ENCODE measurements at places on chromosomes 4 and X.

- no peak for DNase-seq
These were observed 197.4 kb upstream of the ATP6AP2 start for GRCh38 chrX:40383360-40383759.

- DNase-seq: no peak
These were observed 20.4 kb upstream of the FBXW7 start for GRCh38 chr4:152556283-152556682.

- DNase-seq: no peak
These were observed 1115.4 kb downstream of the STPG2 start for GRCh38 chr4:97027728-97028410.

DNA sequence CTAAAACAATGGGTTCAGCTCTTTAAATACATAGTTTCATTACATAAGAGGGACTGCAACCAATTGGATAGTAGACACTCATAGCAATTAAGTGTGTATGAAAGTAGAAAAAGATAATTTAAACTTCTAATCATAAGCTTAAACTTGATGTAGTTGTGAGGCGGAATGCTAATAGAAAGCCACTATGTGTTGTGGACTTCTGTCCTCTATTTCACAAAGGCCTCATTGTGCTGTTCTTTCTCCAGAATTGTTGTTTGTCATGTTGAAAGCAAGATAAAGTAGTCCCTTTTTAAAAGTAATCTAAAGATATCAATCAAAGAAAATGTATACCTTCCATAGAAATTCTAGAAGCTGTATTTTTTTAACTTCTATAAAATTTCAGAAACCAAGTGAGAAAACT, 329.4 kb downstream of the KLHL4 start:
- no peak for DNase-seq

DNA sequence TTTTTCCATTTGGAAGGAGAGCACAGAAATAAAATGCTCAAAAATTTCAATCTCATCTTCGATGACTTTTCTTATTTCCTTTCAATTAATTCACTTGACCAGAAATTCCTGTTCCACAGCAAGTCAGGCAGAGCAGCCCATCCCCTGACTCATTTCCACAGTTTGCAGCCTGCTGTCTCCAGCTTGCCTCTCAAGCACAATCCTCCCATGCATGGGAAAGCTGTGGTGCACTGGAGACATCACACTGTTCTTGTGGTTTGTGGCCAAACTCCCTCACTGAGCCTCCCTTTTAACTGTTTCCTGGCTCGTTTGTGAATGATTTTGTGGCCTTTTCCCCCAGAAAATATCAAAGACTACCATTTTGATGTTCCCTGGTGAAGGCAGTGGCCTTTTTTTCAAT, 114.0 kb upstream of the ENPEP start:
- DNase-seq: no peak

GRCh38 chr4:76974150-76974549, 24.6 kb downstream of the SEPTIN11 start:
- DNase-seq: no peak

GRCh38 chr4:127533028-127533700, 99.6 kb upstream of the INTU start:
- DNase-seq: no peak

GRCh38 chr4:83389037-83389720, 54.5 kb upstream of the HPSE start:
- DNase-seq: no peak

- no peak for DNase-seq
These were observed 20.2 kb downstream of the MMRN1 start for GRCh38 chr4:89914609-89915550.

DNA sequence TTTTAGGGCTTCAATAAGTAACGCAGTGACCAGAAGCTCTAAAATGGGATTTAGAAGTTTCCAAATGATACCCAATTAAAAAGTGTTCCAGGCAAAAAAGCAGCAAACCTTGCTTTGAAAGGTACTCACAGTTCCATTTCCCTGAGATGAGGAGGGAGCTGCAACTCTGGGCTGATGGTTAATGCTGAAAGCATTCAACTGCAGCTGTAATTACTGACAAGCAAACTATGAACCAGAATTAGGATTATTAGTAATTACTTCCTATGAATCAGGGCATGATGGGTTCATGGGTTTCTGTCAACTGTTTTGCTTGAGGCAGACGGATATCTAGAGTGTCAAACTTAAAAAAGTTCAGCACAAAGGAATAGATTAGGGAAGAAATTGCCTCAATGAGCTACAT, 357.4 kb downstream of the STIM2 start:
- DNase-seq: no peak

DNA sequence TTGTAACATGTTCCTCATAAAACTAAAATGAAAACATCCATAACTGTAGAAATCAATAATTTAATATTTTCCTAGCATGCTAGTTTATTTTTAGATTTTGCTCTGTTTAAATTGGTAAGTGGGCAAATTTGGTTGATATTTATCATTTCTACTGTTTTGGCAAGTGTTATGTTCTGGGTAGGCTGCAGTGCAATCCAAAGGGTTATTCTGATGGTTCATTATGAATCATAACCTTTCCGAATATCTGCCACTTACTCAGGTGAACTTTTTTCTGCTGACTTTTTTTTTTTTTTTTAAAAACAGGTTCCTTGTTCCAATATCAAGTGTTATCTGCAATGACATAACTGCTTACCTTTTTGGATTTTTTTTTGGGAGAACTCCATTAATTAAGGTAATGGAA, 52.0 kb downstream of the CDS1 start:
- DNase-seq: no peak

DNA sequence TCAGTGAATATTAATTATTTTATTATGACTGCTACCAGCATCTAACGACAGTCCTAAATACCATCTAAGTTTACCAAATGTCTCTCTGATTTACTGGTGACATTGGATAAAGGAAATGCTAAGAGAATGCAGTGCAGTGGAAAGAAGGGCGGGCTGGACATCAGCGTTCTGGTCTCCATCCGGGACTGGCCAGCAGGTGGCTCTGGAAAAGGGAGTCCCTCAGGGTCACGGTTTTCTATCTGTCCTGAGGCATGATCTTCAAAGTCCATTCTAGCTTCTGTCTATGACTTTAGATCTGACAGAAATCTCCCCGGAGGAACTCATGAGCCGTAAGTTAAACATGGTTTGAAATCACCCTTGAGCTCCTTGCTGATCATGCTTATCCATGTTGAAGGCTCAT, 3.3 kb downstream of the TRIM2 start:
- no peak for DNase-seq

DNA sequence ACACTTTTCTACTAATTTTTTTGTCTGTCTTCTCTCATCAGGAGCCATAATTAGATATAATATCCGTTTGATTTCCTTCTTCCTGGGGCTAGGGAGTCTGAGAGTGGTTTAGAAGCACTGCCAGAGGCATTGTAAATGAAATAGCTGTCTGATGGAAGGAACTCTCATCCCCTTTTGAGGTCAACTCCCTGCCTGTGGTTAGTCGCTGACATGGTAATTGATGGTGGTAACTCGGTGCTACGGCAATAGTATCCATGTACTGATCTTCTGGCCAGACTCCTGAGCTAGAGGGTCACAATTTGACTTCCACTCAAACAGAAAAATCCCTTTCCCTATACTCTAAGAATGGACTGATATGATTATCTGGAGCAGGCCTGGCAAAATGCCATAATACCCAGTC, 108.1 kb upstream of the TRPC5 start:
- DNase-seq: no peak

DNA sequence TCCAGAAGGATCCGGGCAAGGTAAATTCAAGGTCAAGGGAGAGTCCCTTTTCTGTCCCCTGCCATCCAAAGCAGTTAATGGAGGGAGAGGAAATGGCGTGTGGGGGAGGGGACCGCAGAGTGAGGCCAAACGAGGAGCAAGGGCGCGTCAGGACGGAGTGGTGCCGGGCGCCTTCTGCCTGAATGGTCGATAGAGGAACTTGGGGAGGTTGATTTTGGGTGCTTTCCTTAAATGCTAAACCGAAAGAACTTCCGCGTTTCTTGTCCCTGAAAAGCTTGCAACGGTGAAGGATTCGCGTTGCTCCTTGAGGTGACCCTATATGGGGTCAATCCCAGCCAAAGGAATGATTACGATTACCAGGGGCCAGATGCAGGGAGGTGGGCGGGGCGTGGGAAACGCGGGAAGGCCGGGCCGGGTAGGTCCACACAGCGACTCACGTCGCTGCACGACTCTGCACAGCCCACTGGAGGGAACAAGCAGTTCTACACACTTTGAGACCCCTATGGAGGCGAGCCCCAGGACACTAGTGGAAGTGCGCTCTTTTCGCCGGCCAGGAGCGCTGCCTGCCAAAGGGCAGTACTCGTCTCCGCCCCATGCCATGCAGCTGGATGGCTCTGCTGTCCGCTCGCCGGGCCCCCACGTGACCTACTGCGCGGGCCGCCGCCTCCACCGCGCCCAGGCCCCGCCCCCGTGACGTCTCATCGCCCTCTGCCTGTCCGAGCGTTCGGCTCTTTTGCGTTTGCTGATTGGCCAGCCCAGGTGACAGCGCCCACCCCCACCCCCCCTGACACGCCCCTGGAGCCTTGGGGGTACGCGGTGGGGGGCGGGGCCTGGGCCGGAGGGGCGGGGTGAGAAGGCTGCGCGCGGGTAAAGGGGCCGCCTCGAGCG, 452 bp upstream of the GK start:
- DNase-seq: peak; percentile 74

Measured in activated CD8-positive, alpha-beta memory T cell treated with anti-CD3 and anti-CD28 coated beads for 4 hours (primary cell).